ENCODE measurements at places on chromosomes 5 and 9.

DNA sequence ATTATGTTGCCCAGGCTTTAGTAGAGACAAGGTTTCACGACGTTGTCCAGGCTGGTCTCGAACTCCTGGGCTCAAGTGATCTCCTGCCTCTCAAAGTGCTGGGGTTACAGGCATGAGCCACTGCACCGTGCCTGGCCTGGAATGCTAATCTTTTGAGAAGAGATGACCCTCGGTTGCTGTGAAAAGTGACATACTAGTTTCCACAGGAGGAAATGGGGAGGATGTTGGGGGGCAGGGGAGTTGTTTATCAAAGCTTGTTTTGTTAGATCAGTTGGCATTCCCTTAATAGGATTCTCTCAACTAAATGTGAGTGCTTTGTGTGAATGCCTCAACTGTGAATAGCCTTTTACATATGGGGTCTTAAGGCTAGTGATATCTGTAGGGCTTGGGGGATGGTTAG lies 16.4 kb upstream of the MATR3 start:
- H3K36me3 ChIP-seq: peaks cover 21% of the 10 kb centered on the region
- no peak overlapping the region for H3K27ac ChIP-seq
- DNase-seq: no peak

DNA sequence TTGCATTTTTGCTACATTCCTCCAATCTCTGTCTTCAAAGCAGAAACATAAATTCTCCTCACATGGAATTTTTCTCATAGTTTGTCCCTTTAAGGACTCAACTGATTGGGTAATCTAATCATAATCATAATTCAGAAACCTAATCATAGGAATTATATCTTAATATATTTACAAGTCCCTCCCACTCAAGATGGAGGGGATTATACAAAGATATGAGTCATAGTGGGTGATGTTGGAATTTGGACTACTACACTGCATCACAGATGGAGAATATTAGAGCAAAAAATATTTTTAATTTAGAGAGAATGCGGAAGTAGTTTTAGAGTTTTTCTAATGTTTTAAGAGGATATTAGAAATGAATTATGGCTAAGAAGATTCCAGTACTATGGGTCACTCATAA lies 1034.0 kb downstream of the DTWD2 start:
- H3K27ac ChIP-seq: no peak overlapping the region
- DNase-seq: peak; percentile 2
- H3K36me3 ChIP-seq: no peaks in the 10 kb centered on the region
- no peaks in the 10 kb centered on the region for H3K4me1 ChIP-seq
- no peaks in the 10 kb centered on the region for H3K27me3 ChIP-seq

- no peak overlapping the region for H3K4me3 ChIP-seq
- DNase-seq: no peak
- no peak overlapping the region for H3K27ac ChIP-seq
- peaks cover 4% of the 10 kb centered on the region for H3K4me1 ChIP-seq
Measured at GRCh38 chr5:56516441-56516840, 283.3 kb upstream of the ANKRD55 start.

- H3K4me3 ChIP-seq: no peak overlapping the region
- no peaks in the 10 kb centered on the region for H3K27me3 ChIP-seq
- H3K36me3 ChIP-seq: no peaks in the 10 kb centered on the region
- H3K27ac ChIP-seq: no peak overlapping the region
Measured at GRCh38 chr5:106200971-106201370, 1469.8 kb downstream of the EFNA5 start.

- H3K4me1 ChIP-seq: peaks cover 3% of the 10 kb centered on the region
- H3K27ac ChIP-seq: no peak overlapping the region
- H3K27me3 ChIP-seq: no peaks in the 10 kb centered on the region
- peaks cover 5% of the 10 kb centered on the region for H3K36me3 ChIP-seq
Measured at GRCh38 chr9:92607088-92607487, 62.8 kb downstream of the IPPK start.

DNA sequence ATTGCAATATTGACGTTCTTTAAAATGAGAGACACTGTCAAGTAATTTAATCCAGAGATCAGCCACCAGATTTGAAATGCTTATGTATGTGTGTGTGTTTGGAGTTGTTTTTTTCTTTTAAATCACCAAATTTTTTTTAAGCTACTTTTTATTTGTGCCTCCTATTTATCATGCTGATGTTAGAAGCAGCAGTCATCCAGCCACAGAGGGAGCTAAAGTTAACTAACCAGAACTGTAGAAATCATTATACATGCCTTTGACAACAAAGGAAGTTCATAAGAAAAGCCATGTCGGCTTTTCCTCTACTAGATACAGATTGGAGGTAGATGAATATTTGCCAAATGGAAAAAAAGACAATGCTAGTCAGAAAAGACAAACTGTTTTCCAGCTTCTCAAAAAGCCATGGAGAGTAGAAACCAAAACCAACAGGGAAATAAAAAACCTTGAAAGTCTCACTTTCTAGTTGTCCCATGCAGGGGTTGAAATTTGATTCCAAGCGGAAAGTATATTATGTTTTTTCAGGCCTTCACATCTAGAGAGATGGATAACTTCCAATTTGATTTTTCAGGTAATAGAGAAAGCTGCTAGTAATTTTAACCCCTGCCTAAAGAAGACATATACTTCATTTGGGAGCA lies 4.5 kb downstream of the PURA start:
- no peaks in the 10 kb centered on the region for H3K4me1 ChIP-seq
- no peak overlapping the region for H3K27ac ChIP-seq
- H3K27me3 ChIP-seq: no peaks in the 10 kb centered on the region
- H3K36me3 ChIP-seq: peaks cover 2% of the 10 kb centered on the region

GRCh38 chr9:70478963-70479641 lies 64.6 kb upstream of the KLF9 start:
- peak overlapping the region; percentile 89 for H3K27ac ChIP-seq
- peaks cover 19% of the 10 kb centered on the region for H3K4me1 ChIP-seq
- peak; percentile 68 for DNase-seq
- no peaks in the 10 kb centered on the region for H3K27me3 ChIP-seq
- no peaks in the 10 kb centered on the region for H3K36me3 ChIP-seq
- no peak overlapping the region for H3K4me3 ChIP-seq

DNA sequence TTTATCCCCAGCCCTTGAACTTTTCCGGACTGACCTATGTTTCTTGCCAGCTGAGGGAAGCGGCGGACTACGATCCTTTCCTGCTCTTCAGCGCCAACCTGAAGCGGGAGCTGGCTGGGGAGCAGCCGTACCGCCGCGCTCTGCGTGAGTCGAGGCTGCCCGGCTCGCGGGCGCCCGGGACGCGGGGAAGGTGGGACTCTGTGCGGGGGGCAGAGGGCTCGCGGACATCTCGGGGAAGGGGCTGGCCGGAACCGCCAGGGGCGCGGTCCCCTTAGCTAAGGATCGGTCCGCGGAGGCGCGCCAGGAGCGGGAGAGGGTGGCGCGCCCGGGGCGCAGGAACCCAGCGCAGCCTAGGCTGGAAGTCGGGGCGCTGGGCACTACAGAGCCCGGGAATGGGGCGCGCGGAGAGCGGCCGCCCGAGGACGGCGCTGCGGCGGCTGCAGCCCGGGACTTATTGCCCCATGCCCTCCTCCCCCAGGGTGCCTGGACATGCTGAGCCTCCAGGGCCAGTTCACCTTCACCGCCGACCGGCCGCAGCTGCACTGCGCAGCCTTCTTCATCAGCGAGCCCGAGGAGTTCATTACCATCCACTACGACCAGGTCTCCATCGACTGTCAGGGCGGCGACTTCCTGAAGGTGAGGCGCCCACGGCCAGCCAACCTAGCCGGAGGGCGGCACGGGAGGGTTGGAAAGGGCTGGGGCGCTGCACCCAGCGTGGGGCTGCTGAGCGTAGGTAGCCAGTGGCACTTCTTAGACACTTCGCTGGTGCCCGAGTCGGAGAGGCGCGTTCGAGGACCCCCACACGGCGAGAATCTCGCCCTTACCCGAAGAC lies 922 bp downstream of the CRHBP start:
- no peak overlapping the region for H3K4me3 ChIP-seq
- DNase-seq: no peak
- no peaks in the 10 kb centered on the region for H3K36me3 ChIP-seq
- H3K27me3 ChIP-seq: peaks cover 41% of the 10 kb centered on the region
- H3K27ac ChIP-seq: no peak overlapping the region
- no peaks in the 10 kb centered on the region for H3K4me1 ChIP-seq

GRCh38 chr5:167819406-167819805 lies 472.0 kb upstream of the WWC1 start:
- no peaks in the 10 kb centered on the region for H3K4me1 ChIP-seq
- H3K27me3 ChIP-seq: peaks cover 33% of the 10 kb centered on the region
- DNase-seq: no peak
- no peak overlapping the region for H3K27ac ChIP-seq
- H3K4me3 ChIP-seq: no peak overlapping the region
